ENCODE measurements at places on chromosomes 6 and 20.
A peak's percentile ranks its signal among the peaks of the same experiment; 100 is the strongest.

GRCh38 chr6:36856277-36856676 is 17.0 kb upstream of the CPNE5 start:
- DNase-seq = no peak

GRCh38 chr20:16397086-16397485 is 176.2 kb downstream of the KIF16B start:
- no peak for DNase-seq

- no peak for DNase-seq
Measured at GRCh38 chr20:44969300-44969894, 3.1 kb downstream of the STK4 start.

- no peak for DNase-seq
Measured at GRCh38 chr6:169935861-169936260, 184.4 kb downstream of the ERMARD start.

DNA sequence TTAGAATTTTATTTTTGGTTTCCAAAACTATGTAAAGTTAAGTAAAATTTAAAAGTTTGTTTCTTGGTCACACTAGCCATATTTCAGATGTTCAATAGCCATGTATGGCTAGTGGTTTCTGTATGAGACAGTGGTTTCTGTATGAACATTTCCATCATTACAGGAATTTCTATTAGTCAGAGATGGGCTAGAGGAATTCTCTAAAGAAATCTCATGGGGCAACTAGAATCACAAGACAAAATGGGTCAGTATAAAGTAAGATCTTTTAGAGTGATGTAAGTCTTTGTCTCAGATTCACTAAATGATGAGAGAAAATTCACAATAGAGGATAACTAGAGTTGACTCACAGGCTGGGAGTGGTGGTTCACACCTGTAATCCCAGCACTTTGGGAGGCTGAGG is 149.0 kb downstream of the FUT9 start:
- DNase-seq = peak; percentile 30

DNA sequence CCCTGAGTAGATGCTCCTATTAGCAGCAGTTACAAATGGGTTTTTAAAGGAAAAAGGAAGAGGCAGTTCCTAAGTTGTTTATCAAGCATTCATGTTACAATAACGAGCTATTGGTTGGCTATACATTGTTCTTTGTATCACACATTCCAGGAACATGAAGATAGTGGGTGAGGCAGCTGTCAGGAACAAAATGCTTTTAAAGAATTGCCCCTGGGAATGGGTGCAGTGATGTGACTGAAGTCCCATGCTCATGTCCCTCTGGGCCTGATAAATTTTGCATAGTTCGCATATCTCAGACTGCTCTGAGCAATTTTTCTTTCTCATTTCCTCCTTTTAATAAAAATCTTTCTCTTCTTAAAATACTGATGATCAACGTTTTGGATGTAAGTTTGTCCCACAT is 3.7 kb downstream of the ENPP1 start:
- no peak for DNase-seq

DNA sequence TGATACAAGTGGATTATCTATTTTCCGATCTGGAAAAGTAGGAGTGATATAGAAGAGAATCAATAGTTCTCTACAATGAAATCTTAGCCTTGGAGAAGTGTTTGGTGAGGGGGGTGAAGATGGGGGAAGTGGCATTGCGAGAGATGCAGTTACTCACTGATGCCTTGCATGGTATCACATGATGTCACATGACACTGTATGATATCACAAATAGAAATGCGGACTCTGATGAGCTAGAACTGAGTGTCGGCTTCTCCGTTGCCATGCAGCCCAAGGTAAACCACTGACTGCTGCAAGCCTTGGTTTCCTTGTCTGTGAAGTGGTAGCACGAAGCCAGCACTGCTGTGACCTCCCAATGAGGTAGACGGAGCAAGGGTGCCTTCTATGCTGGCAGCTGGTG is 403.3 kb upstream of the AGPAT4 start:
- DNase-seq = no peak

- DNase-seq = no peak
Measured at GRCh38 chr6:28635547-28636158, 110.0 kb downstream of the GPX5 start.

DNA sequence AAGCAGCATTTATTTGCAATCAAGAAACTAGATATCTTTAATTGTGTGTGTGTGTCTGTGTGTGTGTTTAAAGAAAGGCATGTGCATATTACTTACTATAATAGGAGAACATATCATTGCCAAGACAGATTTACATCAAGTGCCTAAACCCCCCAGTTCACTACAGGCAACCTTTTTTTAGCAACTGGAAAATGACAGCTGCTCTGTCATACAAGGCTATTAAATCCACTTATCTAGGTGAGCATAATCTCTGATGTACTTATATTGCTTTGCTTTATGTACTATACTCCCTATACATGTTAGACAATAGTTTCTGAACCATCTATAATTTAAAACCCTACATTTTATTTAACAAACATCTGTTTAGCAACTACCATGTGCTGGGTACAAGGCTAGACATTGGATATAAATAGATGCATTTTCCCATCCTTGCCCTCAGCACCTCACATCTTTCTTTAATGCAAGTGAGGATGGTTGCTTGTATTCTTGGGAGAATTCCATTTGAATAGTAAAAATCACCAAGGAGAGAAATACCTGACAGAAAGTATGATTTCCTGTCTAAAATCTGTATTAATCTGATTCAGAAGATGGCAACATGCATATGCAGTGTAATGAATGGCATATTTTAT is 398.3 kb downstream of the LAMA2 start:
- DNase-seq = no peak

DNA sequence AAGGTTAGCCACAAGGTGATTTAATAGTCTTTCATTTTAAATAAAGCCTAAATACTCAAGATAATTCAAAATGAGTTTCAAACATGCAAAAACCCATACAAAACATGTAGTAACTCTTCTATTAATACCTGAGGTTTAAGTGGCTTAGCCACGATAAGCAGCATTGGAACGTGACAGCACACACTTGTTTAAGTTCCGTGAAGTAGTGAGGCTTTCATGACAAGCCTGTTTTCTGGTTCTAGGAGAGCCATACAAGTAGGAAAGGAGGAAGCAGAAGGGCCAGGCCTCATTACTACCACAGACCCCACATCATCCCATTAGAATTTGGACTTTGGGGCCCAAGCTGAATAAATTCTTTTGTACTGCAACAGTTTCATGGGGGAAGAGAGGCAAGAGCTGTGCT is 54.3 kb upstream of the PRND start:
- DNase-seq = no peak

GRCh38 chr20:53331151-53331973 is 262.3 kb downstream of the ZNF217 start:
- DNase-seq = peak; percentile 31

GRCh38 chr20:32072168-32072750 is 20.2 kb downstream of the HCK start:
- DNase-seq = no peak

GRCh38 chr20:50484271-50484976 is 25.8 kb upstream of the PTPN1 start:
- DNase-seq = no peak

- DNase-seq = peak; percentile 40
Measured at GRCh38 chr6:150539568-150539967, 60.1 kb upstream of the PLEKHG1 start.

DNA sequence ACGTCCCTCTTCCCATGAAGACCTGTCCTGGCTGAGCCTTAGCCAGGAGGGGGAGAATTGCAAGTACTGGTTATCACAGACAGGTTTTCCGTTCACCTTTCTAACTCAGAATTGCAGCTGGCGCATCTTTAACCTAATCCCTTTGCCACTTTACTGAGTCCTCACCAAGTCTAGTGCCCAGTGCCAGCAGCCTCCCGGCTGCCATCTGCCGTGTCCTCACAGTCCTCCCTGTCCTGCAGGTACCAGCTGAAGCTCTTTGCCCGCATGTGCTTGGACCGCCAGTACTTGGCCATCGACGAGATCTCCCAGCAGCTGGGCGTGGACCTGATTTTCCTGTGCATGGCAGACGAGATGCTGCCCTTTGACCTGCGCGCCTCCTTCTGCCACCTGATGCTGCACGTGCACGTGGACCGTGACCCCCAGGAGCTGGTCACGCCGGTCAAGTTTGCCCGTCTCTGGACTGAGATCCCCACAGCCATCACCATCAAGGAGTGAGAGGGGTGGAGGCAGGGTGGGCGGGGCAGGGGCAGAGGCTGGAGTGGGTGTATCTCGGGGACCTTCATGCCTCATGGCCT is 41.3 kb downstream of the UQCC2 start:
- no peak for DNase-seq

DNA sequence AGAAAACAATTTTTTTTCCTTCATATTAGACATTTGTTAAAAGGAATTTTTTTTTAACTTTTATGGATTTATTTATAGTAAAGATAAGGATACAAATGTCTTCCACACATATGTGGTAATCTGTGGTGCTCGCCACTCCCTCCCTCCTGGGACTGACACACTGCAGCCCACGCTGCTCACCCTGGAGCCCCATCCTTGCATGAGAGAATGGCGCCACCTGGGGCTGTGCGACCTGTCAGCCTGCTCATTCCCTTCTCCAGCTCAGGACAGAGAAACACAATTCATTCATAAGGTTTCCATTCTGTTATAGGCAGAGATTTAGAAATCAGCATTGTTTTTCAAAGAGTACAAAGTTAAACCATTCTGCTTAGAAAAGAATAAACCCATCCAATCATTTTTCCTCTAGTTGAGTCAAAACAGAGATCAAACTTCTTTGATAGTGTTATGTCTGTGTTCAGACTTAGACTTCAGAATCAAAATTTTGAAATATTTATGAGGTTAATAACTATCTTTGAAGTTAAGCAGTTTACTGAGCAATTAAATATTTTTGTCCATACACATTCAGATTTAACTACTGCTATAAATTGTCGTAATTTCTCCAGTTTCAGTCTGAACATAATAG is 42.8 kb upstream of the DYNLRB1 start:
- peak; percentile 12 for DNase-seq

- no peak for DNase-seq
Measured at GRCh38 chr20:37602634-37603033, 75.0 kb upstream of the BLCAP start.

DNA sequence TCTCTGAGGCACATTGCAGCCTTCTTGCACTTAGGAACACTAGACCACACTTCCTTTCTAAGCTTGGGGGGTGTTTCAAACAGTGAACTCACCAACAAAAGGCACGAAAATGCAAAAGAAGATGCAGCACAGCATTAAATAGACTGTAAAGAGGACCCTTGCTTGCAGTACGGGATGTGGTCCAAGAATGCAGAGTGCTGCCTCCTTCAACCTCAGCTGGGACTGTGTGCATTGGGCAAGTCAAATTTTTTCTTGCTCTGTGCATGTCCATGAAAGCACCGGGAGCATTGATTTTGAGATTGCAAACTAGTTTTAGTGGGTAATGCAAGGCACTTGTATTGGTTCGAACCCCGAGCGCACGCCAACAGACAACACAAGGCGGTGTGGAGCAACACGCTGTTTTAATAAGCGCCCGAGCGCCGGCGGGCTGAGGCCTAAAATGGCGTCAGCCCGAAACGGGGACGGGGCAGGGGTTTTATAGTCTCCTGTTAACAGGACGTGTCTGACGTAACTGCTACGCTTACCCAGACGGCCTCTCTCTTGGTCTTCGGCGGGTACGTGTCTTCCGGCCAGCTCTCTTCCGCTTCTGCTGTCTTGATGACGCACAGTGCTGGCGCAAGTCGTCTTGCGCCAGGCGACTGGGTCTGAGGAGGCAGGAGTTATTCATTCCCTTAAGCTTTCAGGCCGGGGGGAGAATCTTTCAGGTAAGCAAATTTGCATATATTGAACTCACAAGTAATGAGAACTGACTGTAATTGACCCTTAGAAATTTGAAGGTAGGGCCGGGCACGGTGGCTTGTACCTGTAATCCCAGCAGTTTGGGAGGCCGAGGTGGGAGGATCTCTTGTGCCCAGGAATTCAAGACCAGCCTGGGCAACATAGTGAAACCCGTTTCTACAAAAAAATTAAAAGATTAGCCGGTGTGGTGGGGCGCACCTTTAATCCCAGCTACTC is 18.7 kb upstream of the ZFP64 start:
- DNase-seq = no peak

DNA sequence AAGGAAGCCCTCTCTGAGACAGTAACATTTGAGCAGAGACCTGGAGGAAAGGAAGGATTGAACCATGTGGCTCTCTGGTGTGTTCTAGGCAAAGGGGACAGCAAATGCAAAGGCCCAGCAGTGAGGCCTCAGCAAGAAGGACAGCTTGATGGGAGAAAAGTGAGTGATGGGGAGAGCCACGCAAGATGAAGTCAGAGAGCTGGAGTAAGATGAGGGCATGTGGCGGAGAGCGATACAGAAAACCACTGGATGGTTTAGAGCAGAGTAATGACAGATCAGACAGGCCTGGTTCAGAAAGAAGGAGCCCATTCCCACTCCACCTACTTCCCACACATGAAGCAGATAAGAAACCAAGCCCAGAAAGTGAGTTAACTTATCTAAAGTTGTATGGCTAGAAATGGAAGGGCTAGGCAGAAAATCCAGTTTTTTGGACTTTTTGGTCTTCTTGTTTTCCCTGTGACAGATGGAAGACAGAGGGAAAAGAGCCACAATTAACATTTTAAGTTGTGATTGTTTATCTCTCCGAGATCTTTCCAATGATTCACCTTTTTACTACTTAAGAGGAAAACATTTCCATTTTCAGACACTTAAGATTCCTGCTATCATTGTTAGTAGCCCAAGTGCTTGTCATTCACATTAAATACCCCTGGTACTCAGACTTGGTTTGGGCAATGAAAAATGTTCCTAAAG is 723 bp upstream of the SNPH start:
- DNase-seq = peak; percentile 18

DNA sequence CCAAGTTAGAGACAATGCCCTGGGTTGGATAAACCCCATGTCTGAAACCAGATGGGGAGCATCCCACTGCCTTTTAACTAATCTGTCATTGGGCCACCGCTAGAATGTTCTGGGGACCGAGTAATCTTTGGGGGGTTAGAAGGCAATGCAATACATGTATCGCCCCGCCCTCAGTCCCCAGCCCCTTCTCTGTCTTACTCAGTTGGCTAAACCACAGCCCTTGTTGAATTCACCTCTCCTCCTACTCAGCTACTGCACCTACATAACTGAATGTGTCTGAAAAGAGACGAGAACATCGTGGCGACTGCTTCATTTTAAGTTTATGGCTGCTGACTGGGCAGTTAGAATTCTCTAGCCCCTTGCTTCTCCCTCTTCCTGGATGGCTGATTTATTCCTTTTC is 15.1 kb upstream of the CCR6 start:
- no peak for DNase-seq
